ENCODE measurements at places on chromosomes 12 and 14.

DNA sequence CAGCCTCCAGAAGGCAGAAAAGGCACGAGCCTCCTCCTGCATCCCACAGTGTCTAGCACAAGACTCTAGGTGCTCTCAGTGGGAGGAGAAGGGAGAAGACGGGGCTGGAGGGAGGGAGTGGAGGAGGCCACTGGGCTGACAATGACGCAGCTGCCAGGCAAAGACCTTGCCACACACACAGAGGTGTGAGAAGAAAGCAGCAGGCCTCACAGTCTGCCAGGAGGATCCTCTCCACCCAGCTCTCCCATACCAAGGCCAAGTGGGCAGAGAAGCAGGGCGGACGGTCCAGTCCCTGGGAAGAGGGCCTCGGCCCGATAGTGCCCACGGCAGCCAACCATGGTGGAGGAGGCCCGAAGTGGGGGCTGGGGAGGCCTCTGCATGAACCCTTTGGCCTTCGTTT, 78.9 kb downstream of the NCOR2 start:
- DNase-seq, result no peak

- DNase-seq, result peak; percentile 71
Observed at GRCh38 chr14:39050389-39050788, 52.6 kb downstream of the SEC23A start.

GRCh38 chr12:49088150-49088931, 6.3 kb downstream of the DHH start:
- DNase-seq, result peak; percentile 90

GRCh38 chr12:34346372-34347034, 324.2 kb downstream of the ALG10 start:
- no peak for DNase-seq

DNA sequence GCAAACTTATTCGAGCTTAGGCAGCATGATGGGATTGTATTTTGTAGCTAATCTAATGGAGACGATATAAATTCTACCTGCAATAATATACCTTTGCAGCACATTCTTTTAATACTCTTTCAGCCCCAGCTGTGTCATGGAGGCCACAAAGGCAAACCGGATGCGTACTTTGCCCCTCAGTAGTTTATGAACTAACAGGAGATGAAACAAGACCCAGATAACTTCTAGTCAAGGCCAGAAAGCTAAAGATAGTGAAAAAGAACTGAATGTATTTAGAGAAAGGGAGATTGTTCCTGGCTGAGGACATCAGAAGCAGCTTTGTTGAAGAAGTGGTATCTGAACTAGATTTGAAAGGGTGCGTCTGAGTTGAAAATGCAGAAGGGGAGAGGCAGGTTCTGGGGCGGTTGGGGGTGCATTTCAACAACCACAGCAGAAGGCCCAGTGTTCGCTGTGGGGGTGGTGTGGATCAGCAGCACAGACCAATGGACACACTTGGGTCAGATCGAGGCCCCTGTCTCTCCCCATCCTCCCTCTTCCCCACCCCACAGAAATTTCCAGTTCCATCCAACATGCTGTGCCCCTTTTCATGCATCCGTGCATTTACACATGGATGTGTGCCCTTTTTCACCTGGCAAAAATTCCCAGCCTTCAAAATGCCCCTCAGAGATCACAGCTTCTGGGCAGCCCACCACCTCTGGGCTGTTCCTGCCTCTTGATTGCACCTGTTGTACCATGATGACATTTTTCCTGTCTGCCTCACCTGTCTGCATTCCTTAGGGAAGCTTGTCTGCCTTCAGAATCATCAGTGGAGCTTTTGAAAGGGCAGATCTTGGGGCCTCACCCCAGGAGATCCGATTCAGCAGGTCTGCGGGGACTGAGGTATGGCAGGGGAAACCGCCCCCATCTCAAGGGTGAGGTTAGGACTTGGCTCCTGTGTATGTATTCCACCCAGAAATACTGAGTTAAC, 2.2 kb downstream of the ZNF839 start:
- DNase-seq, result no peak

GRCh38 chr14:29310757-29311156, 544.2 kb downstream of the FOXG1 start:
- DNase-seq, result peak; percentile 31

DNA sequence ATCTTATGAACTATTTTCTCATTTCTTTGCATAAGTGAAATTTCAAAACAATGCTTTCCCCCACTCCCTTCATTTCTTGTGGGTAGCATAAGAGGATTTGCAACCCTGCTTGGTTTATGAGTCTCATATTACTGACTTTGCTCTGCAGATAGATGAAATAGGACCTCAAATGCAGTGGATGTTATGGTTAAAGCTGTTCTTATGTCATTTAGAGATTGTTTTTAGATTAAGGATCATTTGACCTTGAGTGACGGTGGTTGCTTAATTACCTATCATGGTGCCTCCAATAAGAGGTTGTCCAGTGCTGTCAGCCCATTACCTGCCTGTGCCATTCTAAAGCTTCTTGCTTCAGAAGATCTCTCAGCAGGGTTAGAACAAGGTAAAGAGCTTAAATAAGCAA, 351.4 kb upstream of the ATP2B1 start:
- no peak for DNase-seq

DNA sequence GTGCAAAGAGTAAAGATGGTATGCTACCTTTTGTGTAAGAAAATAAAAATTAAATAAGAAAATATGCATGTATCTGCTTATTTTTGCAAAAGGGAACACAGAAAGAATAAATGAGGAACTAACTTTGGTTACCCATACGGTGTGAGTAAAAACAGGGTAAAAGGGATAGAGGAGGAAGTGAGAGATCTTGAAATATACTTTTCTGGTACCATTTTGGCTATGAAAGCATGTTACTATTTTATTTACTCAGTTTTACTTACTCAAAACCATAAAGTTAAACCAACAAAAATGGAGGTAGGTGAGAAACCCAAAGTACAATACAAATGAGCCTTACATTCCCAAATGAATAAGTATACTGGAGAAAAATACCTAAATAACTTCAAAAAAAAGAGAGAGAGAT, 122.0 kb upstream of the EGLN3 start:
- no peak for DNase-seq

GRCh38 chr12:57803319-57803893, 15.1 kb downstream of the AVIL start:
- peak; percentile 54 for DNase-seq

DNA sequence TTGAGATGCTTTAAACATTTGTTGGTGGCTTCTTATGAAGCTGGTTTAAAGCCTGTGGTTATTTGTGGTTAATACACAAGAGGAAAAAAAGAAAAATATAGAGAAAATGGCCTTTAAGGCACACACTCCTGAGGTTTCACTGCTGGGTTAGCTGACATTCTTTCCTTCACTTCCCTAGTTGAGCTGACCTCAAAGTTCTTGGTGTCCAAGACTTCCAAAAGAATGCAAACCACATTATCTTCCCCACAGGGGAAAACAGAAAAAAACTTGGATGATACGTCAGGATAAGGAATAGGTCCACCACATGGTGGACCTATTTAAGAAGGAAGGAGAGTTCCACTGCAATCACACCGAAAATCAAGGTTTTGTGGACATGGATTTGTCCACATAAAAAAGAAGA, 94.3 kb downstream of the SLC25A21 start:
- DNase-seq, result no peak

DNA sequence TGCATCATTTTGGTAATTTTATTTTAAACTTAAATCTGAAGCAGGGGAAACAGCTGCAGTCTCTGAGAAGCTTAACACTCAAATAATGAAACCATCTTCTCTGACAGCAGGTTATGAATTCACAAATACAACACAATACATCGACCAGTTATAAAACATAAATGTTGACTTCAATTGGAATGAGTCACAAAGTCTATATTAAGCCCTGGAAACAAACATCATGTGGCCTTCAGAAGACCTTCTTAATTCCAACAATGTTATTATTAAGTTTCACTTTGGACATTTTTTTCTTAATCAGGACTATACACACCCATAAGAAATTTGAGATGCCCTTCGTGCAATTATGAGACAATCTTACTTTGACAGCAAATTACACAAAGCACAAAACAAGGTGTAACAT, 68.9 kb downstream of the CEP128 start:
- peak; percentile 21 for DNase-seq

DNA sequence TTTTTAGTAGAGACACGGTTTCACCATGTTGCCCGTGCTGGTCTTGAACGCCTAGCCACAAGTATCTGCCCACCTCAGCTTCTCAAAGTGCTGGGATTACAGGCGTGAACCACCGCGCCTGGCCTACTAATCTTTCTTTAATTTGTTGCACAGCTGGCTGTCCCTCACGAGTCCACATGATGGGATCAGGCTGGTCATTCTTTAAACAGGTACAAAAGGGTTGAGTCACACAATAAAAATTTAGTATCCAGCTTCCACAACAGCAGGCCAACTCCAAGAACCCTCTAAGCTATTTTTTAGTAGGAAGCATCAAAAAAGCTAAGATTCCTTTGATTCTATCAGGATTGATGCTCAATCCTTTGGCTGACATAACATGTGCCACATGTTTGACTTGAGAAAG, 17.8 kb downstream of the SINHCAF start:
- no peak for DNase-seq

GRCh38 chr12:3931776-3932175, 58.6 kb upstream of the PARP11 start:
- DNase-seq, result no peak

DNA sequence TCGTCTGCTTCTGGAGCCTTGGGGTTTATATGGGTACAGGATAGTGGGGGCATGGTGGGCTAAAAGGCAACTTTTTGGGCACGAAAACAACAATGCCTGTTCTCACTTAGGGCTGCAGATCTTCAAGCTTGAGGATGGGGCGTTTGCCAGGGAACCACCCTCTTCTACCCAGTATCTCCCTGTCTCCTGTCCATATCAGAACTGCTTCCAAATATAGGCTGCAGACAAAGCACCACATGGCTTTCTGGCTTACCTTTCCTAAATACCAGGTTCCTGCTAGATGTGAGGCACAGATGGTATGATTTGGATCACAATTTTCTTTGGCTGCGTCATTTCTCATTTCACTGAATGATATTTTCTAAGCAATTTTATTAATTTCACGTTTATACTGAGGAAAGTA, 70.4 kb downstream of the CMAS start:
- DNase-seq, result no peak

GRCh38 chr12:60577607-60578006, 981.8 kb downstream of the SLC16A7 start:
- DNase-seq, result no peak

- DNase-seq, result peak; percentile 32
Observed at GRCh38 chr14:29311983-29312382, 545.4 kb downstream of the FOXG1 start.

DNA sequence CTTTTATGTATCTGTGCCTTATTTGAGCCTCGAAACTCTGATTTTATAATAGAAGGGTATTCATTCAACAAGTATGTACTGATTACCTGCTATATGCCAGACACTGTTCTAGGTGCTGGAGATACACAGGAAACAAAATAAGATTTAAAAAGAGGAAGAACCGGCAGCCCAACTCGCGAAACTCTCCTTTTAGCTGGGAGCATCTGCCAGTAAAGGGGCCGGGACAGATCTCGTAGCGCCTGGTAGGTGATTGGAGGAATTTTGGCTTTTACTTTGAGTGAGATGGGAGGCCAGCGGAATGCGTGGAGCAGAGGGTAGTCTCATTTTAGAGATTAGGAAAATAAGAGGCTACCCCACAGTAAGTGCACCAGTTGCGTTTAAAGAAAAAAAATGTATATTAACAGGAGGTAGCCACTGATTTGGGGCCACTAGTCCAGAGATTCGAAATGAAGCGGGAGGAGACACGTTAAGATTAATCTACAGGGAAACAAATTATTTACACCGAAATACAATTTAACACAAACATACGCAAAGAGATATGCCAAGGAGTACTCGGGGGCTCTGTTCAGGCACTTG, 520 bp upstream of the MON2 start:
- peak; percentile 40 for DNase-seq

DNA sequence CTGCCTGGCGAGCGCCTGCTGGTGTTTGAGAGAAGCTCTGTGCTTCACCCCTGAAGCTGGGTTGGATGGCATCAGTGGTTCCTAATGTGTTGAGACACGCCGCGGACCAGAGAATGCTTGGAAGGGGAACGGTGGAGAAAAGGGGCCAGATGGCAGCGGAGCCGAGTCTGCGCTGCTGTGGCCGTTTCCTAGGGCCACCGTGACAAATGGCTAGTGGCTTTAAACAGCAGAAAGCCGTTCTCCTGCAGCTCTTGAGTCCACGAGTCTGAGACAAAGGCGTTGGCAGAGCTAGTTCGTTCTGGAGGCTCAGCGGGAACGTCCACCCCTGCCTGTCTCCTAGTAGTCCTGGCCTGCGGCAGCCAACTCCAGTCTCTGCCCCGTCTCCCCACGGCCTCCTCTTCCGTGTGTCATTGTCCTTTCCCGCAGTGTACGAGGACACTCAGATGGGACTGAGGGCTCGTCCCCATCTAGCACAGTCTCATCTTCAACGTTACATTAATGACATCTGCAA, 103.6 kb downstream of the ADGRD1 start:
- DNase-seq, result no peak

DNA sequence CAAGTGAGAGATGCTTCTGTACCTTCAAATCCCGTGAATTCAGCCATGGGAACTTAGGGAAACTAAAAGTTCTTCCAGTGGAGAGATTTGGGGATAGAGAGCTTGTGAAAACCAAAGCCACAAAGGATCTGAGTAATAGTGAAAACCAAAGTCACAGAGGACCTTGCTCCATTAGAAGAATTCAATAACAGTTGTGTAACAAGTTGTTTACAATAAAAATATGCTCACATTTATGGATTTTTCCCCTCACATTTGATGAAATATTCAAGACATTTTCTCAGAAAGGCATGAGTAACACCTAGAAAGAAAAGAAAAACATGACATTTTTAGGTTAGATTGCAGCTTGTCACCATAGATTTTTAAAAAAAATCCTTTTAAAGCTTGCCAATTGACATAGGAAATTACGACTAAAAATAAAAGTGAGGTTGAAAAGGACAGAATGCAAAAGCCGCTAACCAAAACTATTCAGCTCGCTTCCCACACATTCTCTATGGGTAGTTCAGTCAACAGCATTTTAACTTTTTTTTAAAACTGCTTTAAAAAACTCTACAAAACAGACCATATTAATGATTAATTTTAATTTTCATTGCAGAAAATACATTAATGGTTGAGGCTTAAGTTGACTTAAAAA, 113.2 kb downstream of the CAND1 start:
- peak; percentile 84 for DNase-seq

- DNase-seq, result no peak
Observed at GRCh38 chr12:123847019-123847418, 84.9 kb downstream of the DNAH10 start.

DNA sequence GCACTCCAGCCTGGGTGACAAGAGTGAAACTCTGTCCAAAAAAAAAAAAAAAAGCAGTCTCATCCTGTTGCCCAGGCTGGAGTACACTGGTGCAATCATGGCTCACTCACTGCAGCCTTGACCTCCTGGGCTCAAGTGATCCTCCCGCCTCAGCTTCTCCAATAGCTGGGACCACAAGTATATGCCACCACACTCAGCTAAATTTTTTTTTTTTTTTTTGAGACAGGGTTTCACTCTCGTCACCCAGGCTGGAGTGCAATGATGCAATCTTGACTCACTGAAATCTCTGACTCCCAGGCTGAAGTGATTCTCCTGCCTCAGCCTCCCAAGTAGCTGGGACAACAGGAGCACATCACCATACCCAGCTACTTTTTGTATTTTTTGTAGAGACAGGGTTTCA, 5.2 kb upstream of the CNPY2 start:
- DNase-seq, result no peak

GRCh38 chr12:117622741-117623140, 261.3 kb upstream of the NOS1 start:
- no peak for DNase-seq

Data from fibroblast of villous mesenchyme (primary cell).